ENCODE measurements at places on chromosomes 16 and 17. TPM values are rescaled to one million over a fixed set of nuclear protein-coding genes. Genes with fewer than 3 reads are reported as not detected.

- H3K4me1 ChIP-seq, result no peaks in the 10 kb centered on the region
- H3K27me3 ChIP-seq, result no peaks in the 10 kb centered on the region
- H3K27ac ChIP-seq, result no peak overlapping the region
- no peak for DNase-seq
Observed at GRCh38 chr17:20988896-20989295, 53.9 kb downstream of the USP22 start.

DNA sequence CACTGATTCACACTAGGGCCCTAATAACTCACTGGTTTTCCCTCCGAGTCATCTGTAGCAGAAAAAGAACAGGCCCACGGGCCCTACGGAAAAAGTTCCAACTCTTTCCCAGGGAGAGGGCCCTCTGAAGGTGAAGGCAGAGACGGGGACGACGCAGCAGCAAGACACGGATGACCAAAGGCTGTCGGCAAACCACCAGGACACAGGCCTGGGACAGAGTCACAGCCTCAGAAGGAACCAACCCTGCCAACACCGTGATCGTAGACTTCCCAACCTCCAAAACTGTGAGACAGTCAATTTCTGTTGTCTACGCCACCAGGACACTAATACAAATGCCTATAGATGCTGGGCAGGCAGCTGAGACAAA lies 5.2 kb upstream of the SPHK1 start:
- no peak overlapping the region for H3K4me3 ChIP-seq
- H3K27me3 ChIP-seq, result no peaks in the 10 kb centered on the region
- peaks cover 4% of the 10 kb centered on the region for H3K4me1 ChIP-seq
- no peaks in the 10 kb centered on the region for H3K36me3 ChIP-seq

The B9D1 gene
- polyA plus RNA-seq, result 32.0 TPM

The METTL26 gene
- 49.7 TPM for polyA plus RNA-seq

DNA sequence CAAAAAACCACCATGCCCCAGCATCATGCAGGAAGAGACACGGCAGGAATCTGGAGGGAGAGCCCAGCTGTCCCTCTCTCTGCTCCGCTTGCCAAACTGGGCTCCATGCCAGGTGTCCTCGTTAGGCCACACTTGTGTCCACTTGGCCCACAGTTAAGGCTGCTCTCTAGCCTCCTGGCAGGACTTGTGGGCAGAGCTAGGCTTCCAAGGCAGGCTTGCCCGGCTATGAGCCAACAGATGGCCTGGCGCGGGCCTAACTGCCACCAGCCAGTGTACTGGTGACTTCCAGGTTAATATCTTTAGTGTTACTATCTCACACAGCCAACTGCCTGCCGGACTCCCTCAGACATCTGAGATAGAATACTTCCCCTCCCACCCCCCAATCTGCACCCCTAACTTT lies 10.6 kb downstream of the ATP6V0D1 start:
- no peaks in the 10 kb centered on the region for H3K36me3 ChIP-seq
- H3K4me1 ChIP-seq, result peaks cover 6% of the 10 kb centered on the region
- DNase-seq, result no peak

- H3K4me1 ChIP-seq, result no peaks in the 10 kb centered on the region
- peaks cover 10% of the 10 kb centered on the region for H3K36me3 ChIP-seq
- H3K4me3 ChIP-seq, result peak overlapping the region; percentile 82
- DNase-seq, result peak; percentile 5
- H3K27ac ChIP-seq, result peak overlapping the region; percentile 92
Observed at GRCh38 chr16:30557707-30557956, 542 bp downstream of the ZNF764 start.

DNA sequence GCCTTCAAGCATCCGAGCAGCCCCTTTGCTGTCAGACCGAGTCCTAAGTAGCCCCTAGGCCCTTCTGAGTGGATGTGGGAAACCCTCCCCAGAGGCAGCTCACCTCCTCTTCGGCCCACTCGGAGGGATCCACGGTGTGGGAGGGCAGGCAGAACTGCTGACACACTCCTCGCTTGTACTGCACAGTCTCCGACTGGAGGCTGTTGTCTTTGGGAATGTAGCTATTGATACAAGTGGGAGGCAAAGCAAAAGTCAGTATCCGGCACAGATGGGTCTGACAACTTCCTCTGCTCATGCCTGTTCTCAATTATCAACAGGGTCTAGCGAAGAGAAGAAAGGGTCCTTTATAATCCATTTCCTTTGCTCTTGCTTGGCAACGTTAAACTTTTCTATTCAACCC lies 25.9 kb upstream of the FOXJ1 start:
- H3K27me3 ChIP-seq, result no peaks in the 10 kb centered on the region
- no peaks in the 10 kb centered on the region for H3K4me1 ChIP-seq
- no peaks in the 10 kb centered on the region for H3K36me3 ChIP-seq
- H3K27ac ChIP-seq, result no peak overlapping the region
- no peak for DNase-seq

DNA sequence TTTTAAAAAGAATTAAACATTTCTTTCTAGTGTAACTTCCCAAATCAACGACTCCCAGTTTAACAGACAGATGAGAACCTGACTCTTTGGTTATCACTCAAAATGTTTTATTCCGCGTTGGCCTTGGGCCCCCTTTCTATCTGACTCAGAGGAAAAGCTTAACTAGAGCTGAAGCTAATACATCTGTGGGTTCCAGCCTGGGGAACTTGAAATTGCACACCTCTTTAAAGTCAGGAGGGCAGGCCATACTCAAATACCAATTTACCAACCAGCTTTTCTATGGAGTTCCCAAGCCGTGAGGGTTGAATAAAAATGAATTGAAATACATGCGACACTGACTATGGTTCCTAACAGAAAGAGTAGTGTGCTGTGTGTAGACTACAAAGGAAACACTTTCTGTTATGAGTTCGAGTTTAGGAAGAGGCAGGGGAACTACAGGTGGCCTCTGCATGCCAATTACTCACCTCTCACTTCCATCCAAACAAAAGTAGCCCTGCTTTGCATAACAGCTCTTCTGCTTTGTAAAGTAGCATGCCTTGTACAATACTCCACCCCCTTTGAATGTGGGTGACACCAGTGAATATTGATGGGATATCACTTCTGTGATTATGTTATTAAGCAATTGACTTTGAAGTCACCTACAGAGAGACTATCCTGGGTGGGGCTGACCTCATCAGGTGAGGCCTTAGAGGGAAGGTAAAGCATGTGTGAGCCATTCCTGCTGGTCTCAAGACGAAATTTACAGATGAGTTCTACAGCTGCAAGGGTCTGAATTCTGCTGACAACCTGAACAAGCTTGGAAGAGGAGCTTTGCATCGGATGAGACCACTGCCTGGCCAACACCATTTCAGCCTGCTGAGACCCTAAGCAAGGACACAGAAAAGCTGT lies 92.1 kb downstream of the WDR59 start:
- H3K4me3 ChIP-seq, result no peak overlapping the region
- no peaks in the 10 kb centered on the region for H3K27me3 ChIP-seq
- no peak overlapping the region for H3K27ac ChIP-seq
- H3K4me1 ChIP-seq, result no peaks in the 10 kb centered on the region
- peaks cover 2% of the 10 kb centered on the region for H3K36me3 ChIP-seq

DNA sequence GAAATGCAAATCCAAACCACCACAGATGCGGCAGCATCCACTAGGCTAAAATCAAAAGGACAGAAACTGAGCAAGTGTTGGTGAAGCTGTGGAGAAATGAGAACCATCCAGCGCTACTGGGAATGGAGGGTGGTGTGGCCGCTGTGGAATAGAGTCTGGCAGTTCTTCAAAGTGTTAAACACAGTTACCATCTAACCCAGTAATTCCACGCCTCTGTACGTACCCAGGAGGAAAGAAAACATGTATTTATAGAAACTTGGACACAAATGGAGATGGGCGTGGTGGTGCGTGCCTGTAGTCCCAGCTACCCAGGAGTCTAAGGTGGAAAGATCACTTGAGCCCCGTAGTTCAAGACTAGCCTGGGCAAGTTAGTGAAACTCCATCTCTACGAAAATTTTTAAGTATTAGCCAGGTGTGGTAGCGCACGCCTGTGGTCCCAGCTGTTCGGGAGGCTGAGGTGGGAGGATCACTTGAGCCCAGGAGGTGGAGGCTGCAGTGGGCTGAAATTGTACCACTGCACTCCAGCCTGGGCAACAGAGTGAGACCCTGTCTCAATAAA lies 11.6 kb downstream of the SLC25A10 start:
- H3K27ac ChIP-seq, result no peak overlapping the region
- H3K36me3 ChIP-seq, result peaks cover 3% of the 10 kb centered on the region
- no peak overlapping the region for H3K4me3 ChIP-seq
- H3K4me1 ChIP-seq, result peaks cover 8% of the 10 kb centered on the region
- no peaks in the 10 kb centered on the region for H3K27me3 ChIP-seq

- no peaks in the 10 kb centered on the region for H3K4me1 ChIP-seq
- DNase-seq, result no peak
- H3K27me3 ChIP-seq, result no peaks in the 10 kb centered on the region
- no peak overlapping the region for H3K4me3 ChIP-seq
- H3K27ac ChIP-seq, result no peak overlapping the region
Observed at GRCh38 chr17:67171560-67171959, 73.4 kb downstream of the HELZ start.

The CDT1 gene
- polyA plus RNA-seq, result 1.3 TPM

The KRTAP1-1 gene
- polyA plus RNA-seq, result 0.64 TPM

- peaks cover 25% of the 10 kb centered on the region for H3K4me1 ChIP-seq
- peak overlapping the region; percentile 91 for H3K27ac ChIP-seq
- H3K4me3 ChIP-seq, result peak overlapping the region; percentile 75
Observed at GRCh38 chr16:85172455-85173145, 60.3 kb upstream of the CIBAR2 start.

GRCh38 chr17:66975614-66976378 lies 11.3 kb downstream of the CACNG4 start:
- DNase-seq, result no peak
- no peak overlapping the region for H3K27ac ChIP-seq
- H3K4me3 ChIP-seq, result no peak overlapping the region
- H3K4me1 ChIP-seq, result no peaks in the 10 kb centered on the region

DNA sequence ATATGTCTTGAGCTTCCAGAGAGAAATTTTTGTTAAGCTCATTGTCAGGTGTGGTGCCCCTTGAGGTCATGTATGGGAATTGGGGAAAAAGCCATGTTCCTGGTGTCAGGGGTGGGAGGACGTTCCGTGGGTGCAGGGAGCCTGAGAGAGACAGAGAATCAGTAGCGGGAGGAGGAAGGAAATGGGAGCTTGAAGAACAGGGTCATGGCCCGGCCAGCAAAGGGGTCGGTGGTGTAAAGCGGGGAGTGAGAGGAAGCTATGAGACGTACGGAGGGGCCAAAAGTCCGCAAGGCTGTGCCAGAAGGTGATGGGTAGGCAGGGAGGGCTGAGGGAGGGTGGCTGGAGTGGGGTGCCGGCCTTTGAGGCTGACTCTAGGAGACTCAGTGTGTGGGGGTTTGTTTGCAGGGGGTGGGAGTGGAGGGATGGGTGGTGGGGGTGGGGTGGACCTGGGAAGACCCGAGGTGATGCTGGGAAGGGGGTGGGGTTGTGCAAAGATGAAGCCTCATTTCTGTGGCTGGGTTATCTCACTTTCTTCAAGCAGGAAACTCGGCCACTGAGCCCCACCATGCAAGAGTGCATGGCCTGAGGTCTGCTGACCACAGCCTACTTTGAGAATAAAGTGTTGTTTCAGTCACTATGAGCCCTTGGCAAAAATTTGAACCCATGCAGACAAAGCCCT lies 63.6 kb downstream of the PLCG2 start:
- H3K27ac ChIP-seq, result no peak overlapping the region
- no peak overlapping the region for H3K4me3 ChIP-seq
- H3K27me3 ChIP-seq, result no peaks in the 10 kb centered on the region

- no peaks in the 10 kb centered on the region for H3K27me3 ChIP-seq
- H3K36me3 ChIP-seq, result no peaks in the 10 kb centered on the region
- H3K4me1 ChIP-seq, result no peaks in the 10 kb centered on the region
- no peak overlapping the region for H3K27ac ChIP-seq
Observed at GRCh38 chr16:12547608-12547922, 256.1 kb downstream of the CPPED1 start.

GRCh38 chr16:84234321-84235241 lies 5.2 kb downstream of the KCNG4 start:
- H3K4me1 ChIP-seq, result no peaks in the 10 kb centered on the region
- H3K27me3 ChIP-seq, result peaks cover 10% of the 10 kb centered on the region
- no peak for DNase-seq
- no peak overlapping the region for H3K27ac ChIP-seq

DNA sequence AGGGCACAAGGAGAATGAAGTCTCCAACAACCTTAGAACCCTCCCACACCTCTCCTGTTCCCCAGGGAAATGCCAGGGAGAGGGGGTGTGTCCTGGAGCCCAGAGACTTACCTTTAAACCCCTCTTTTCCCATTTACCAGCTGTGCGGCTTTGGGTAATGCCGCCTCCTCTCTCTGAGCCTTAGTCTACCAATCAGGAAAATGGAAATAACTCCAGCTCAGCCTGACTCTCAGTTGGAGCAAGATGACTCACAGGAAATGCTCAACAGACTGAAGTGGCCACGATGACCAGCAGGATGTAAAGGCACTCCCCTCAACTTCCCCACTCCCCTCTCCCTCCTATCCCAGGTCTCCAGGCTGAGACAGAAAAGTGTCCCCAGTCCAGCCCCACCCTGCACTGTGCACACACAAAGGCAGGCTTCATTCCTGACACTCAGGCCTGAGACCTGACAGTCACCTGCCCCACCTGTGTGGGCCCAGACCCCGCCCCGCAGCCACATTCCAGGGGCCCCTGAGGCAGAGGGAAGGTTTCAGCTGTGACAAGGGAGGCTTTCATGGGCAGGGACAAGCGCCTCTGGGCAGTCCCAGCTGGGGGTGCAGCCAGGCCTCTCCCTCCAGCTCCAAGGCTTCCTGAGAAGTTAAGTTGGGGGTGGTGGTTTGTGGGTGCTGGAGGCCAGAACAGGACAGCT lies 3.0 kb upstream of the KRT15 start:
- DNase-seq, result peak; percentile 92
- H3K4me3 ChIP-seq, result no peak overlapping the region
- no peaks in the 10 kb centered on the region for H3K36me3 ChIP-seq
- peaks cover 11% of the 10 kb centered on the region for H3K4me1 ChIP-seq
- H3K27ac ChIP-seq, result peak overlapping the region; percentile 61
- no peaks in the 10 kb centered on the region for H3K27me3 ChIP-seq

The GFAP gene
- 0.31 TPM for polyA plus RNA-seq

DNA sequence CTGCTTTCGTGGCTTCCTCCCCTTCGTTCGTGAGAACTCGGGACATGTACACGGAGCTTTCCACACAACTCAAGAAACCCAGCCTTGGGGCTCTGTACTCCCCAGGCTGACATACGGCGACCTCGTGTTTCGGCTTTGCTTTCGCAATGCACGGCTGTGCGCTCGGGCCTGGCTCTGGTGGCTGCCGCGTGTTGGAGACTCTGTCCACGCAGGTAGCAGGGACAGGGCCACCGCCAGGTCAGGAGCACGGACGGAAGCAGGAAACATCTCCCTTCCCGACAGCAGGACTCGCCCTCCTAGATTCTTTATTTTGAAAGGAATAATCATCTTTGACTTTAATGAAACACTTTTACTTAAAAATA lies 17.3 kb downstream of the UTS2R start:
- no peak overlapping the region for H3K27ac ChIP-seq
- H3K4me3 ChIP-seq, result no peak overlapping the region
- DNase-seq, result no peak
- H3K36me3 ChIP-seq, result no peaks in the 10 kb centered on the region
- peaks cover 17% of the 10 kb centered on the region for H3K27me3 ChIP-seq

GRCh38 chr17:8131844-8132441 lies 8.0 kb upstream of the HES7 start:
- DNase-seq, result peak; percentile 27
- H3K4me3 ChIP-seq, result no peak overlapping the region
- no peaks in the 10 kb centered on the region for H3K4me1 ChIP-seq
